GDM1 (cell line): ENCODE measurements at places on chromosomes 3 and 15.

DNA sequence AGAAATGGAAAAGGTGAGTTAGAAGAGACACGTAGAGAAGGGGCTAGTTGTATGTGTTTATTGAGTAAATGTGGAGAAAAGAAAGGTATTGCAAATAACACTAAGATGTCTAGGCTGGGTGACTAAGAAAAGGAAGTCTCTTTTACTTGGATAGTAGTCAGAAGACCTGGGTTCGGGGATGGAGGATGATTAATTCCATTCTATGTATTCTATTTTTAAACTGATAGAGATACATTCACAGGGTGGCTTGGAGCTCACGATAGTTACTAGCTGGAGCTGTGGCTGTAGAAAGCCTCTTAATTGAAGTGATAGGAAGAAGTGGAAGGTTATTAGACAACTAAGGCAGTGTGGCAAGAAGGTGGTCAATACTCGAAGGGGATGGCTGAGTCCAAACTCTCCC, 65.9 kb upstream of the TNIK start:
- no peak for DNase-seq

- no peak for DNase-seq
Measured at GRCh38 chr3:105352976-105353375, 13.7 kb upstream of the ALCAM start.

DNA sequence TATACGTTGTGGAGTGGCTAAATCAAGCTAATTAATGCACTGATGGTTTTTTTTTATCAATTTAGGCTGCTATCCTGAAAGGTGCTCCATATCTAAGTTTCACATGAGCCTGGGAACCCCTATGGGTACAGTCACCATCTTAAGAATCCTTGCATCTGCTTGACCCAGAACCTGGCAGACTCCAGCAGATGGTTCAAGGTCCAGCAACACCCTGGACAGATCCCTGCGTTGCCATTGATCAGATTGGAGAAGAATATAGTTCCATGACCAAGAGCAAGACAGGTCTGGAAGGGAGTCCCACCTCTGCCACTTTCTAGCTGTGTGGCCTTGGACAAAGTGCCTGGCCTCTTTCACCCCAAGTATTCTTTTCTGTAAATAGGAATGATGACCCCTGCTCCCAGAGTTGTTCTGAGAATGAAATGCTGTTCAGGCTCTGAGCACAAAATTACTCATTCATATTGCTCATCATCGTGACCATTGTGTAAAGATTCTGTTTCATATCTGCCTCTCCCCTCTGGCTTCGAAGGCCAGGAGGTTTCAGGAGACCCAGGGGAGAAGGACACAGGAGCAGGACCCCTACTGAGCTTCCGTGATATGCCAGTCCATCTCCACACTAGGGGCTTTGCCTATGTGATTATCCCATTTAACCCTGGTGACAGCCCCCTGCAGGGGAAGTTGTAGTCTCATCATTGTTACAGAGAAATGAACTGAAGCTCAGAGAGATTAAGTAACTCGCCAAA, 30.0 kb upstream of the TSEN2 start:
- no peak for DNase-seq

- DNase-seq = no peak
Measured at GRCh38 chr3:136653628-136654027, 98.5 kb downstream of the STAG1 start.

- DNase-seq = no peak
Measured at GRCh38 chr3:118180853-118181252, 853.8 kb downstream of the IGSF11 start.

DNA sequence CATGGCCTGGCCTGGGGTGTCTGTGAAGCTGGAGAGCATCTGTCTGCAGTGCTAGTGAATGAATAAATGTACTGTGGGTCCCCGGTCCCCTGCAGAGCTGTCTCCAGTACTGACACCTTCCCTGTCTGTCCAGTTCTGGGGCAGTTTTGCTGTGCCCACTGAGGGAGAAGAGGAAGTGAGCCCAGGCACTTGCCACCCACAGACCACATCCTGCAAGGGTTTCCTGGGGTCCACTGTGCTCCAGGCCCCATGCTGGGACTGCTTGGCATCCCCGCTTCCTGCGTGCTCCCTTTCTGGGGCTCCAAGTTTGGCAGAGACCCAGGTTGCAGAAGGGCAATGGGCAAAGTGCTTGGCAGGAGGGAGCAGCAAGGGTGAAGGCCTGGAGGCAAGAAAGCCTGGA, 4.9 kb upstream of the SLC6A6 start:
- peak; percentile 14 for DNase-seq

DNA sequence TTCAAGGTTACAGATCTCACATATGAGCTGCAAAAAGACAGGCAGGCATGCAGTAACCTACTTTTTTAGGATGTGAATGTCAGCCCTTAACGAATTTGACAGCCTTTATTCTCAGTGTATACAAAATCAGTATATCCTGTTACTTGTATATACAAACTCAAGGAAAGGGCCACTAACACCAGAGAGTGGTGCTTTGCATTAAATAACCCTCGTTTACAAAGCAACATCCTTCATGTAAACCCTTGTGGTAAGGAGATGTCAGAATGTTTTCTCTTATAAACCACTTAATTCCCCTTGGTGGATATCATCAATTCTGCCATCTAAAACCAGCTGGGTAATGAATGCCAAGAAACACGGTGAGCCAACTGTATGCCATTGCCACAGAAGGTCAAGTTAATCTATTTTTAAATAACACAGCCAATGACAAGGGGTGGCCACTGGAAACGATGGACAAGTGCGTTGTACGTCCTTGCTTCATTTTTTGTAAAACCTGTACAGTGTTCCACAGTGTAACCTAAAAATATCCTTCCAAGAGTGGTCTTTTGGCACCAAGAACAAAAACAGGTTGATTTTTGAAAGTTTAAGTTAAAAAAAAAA, 7.5 kb downstream of the MAGI1 start:
- no peak for DNase-seq

DNA sequence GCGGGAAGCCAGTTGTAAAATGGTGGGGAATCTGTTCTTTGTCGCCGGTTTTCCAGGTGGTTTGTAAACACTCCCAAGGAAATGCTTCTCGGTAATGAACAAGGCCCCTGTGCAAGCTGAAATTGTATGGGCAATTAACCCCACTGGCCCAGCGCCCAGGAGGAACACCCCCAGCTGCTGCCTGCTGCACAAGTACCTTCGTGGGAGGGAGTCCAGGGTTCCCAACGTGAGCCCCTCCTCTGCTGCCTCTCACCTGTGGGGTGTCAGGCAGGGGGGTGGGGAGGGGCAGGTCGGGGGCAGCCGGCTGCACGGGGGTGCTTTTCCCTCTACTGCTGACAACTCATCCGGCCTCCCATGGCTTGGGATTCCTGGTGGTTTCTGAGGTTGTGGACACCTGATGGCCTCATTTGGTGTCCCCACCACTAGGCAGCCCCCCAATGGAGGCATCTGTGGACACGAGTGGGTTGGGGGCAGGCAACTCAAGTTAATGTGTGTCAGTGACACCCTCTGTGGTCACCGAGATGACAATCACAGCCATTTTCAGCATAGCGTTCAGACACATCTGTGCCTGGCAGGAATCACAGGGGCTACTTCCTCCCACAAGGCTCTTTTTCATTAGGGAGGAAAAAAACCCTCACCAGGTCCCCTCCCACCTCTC, 35.6 kb upstream of the PRR23E start:
- DNase-seq = no peak

- no peak for DNase-seq
Measured at GRCh38 chr3:8663177-8664061, 18.8 kb upstream of the SSUH2 start.

DNA sequence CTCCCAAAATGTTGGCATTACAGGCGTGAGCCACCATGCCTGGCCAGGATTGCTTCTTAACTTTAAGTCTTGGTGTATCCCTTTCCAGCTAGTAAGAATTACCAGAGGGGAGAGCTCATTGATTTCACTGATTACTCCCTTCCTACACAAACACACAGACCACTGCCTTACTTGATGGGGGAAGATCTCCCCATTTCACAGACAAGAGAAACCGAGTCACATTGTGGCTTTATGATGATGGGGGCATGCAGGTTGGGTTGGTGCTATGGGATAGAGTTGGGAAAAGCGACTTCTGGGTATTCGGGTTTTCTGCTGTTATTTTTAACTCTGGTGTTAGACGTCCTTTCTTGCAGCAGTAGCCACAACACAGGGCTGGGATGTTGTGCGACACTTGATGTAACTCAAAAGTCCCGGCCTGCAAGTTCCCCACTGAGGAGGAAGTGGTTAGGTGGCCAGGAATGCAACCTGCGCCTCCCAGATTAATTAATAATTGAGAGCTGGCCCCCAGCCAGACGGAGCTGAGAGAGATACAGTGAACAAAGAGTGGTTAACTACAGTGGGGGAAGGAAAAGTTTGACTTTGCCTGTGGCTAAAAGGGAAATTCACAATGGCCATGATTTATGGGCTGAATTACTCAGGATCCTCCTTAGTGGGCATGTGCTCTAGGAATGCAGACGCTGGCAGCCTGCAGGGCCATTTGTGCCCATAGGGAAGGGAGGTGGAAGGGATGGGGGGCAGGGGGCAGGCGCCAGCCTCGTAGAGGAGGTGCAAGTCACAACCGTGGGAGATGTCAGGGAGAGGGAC, 63.6 kb downstream of the SMAD6 start:
- peak; percentile 71 for DNase-seq

GRCh38 chr15:55389264-55389607, 18.9 kb downstream of the CCPG1 start:
- no peak for DNase-seq

GRCh38 chr15:55628369-55628730, 40.2 kb upstream of the PYGO1 start:
- no peak for DNase-seq

- no peak for DNase-seq
Measured at GRCh38 chr15:73355612-73356265, 13.0 kb downstream of the HCN4 start.

- DNase-seq = no peak
Measured at GRCh38 chr3:158354713-158355112, 216.3 kb upstream of the MLF1 start.

DNA sequence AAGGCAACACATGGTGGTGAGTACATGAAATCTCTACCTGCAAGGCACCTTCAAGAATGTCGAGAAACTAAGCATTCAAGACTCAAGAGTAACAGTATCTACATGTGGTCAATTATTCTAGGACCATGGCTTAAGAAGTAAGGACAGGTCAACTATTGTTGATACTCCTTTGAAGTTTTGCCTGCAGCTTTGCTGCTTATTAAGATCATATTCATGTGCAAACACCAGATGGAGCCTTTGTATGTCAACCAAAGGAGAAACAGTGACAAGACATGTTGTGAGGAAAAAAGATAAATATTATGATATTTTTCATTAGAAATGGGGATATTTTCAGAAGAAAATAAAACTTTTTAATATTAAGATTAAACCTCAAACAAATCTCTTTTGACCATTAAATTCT, 52.3 kb upstream of the FGF7 start:
- no peak for DNase-seq

- peak; percentile 80 for DNase-seq
Measured at GRCh38 chr3:195900436-195901355, 7.7 kb downstream of the TNK2 start.

GRCh38 chr3:140731440-140732119, 53.7 kb downstream of the TRIM42 start:
- DNase-seq = no peak

DNA sequence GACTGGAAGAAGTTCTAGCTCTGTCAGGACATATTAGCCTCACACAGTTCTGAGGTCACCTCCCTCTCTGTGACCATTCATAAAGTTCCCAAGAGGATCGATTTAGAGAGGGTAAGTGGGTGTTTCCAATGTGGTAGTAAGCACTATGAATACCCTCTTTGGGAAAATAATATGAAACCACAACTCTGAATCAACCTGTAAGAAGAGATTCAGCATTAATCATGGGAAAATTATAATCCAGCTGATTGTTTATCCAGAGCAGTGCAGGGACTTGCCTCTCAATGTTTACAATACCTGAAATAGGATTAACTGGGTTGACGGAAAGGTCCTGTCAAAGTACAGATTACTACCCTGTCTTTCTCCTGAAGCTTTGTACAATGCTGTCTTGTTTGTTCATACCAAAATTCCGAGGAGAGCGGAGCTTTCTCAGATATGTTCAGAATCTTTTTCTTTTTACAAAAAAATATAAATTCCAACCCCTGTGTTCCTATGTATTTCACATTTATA, 302.9 kb upstream of the DPPA4 start:
- no peak for DNase-seq

- no peak for DNase-seq
Measured at GRCh38 chr3:136173939-136174490, 22.1 kb downstream of the MSL2 start.

DNA sequence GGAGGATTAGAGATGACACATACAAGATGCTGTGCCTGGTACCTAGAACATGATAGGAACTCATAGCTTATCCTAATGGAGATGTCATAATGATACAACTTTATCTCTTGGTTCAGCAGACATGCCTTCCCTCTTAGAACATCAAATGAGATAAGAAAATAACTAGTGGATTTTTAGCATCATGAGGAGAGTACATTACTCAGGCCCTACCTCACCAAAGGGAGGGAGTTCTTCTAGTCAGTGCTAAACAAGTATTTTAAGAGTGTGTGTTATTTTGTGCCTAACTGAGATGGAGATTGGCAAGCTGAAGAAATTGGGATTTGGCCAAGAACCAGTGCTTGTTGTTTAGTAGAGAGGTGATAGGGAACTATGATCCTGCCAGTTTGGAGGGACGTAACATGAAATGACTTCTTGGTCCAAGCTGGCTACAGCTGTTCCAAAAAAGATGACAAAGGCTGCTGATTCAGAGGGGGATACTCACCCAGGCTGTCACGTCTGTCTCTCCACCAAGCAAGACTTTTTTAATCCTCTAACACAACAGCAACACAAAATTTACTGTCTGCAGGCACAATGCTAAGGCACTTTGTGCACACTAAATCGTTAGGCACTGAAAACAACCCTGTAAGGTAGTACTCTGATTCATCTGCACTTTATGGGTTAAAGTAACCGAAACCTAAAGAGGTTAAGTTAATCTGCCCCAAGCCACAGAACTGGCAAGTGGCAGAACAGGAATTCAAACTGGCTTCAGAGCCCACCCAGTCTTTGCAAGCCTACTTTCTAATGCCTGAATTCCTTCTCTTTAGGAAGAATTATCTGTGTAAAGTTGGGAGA, 126.5 kb downstream of the CMSS1 start:
- DNase-seq = no peak

DNA sequence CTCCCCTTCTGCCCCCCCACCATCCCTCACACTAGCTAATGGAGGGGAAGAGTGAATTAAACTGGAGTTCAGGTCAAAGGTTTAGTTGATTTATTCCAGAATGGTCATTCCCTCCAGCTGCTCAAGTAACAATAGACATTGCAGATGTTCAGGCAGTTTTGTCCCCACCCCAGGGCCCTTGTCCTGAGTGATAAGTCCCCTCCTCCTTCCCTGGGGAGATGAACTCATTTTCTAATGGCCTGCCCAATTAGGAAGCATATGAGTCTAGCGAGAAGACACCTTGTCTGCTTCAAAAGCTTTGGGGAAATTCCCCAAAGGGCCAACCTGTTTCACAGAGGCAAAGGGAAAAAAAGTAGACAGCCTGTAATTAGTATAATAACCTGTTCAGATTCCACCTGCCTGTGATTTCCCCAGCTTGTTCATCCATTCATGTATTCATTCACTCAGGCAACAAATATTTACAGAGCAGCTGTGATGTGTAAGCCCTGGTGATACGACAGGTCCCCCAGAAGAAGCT, 165.3 kb downstream of the SHQ1 start:
- DNase-seq = no peak

GRCh38 chr3:49699281-49699979, 10.1 kb downstream of the RNF123 start:
- DNase-seq = no peak

GRCh38 chr3:69165744-69166143, 43.3 kb upstream of the LMOD3 start:
- DNase-seq = no peak

GRCh38 chr3:151367448-151367847, 17.1 kb downstream of the P2RY12 start:
- DNase-seq = no peak
